ENCODE measurements at places on chromosomes 5 and 9. TPM values are rescaled to one million over a fixed set of nuclear protein-coding genes. Genes with fewer than 3 reads are reported as not detected.

LHX2 gene
- not detected for total RNA-seq

FBP2 gene
- total RNA-seq, result not detected

SLC46A2 gene
- total RNA-seq, result not detected

SPINK4 gene
- not detected for total RNA-seq

DNA sequence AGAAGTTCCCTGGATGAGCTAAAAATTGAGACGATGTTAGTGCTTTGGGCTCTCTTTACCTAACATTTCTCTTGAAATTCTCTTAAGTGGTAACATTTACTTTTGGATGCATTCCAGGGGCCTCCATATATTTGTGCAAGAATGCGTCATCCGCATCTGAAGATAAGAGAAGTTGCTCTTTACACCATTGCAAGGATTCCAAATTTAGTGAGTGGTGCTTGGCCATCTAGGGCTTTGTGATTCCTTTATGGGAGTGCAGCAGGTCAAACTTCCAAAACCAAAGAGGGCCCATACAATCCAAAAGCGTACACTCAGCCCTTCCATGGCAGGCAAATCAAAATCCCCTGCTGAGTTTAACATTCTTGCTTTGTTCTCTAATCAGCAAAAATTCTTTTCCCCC, 102.0 kb upstream of the DMAC1 start:
- no peak for DNase-seq

GRCh38 chr9:37284636-37285035, 137.9 kb upstream of the GRHPR start:
- DNase-seq, result peak; percentile 11

DNA sequence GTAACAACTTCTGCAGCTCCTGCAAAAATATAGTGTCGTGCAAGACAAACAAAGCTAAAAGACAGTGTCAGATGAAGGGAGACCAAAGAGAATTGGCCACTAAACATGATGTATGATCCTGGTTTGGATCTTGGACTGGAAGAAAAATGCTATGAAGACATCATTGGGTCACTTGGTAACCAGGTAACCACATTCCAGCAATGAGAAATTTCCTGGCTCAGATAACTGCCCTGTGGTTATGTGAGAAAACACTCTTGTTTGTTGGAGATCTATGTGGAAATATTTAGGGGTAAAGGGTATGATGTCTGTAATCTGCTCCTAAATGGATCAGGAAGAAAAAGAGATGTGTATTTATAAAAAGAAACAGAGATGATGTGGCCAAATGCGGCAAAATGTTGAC, 45.5 kb upstream of the ANKRD33B start:
- DNase-seq, result no peak

DNA sequence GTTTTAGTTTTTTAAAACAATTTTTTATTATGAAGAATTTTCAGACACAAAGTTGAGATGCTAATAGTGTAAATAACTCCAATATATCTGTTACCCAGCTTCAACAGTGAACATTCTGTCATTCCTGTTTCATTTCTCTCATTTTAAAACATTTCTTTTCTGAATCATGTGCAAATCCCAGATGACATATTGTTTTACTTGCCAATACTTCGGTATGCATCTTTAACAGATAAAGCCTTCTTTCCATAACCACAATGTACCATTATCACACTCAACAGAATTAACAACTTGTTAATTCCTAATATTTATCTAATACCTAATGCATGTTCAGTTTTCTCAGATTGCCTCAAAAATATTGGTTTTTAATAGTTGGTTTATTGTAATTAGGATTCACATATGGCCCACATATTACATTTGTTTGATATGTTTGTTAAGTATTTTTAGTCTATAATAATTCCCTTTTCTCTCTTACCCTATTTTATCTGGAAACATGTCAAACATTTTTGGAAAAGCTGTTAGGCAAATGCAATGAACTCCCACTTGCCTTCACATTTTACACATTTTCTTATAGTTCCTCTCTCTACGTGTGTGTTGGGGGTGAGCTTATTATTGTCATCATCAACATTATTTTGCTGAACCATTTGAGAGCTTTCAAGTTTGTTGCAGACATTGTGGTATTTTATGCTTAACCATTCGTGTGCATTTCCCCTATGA, 58.7 kb upstream of the ANKRD55 start:
- no peak for DNase-seq

- peak; percentile 74 for DNase-seq
These were observed 77.5 kb upstream of the RARS1 start for GRCh38 chr5:168408561-168409305.

GRCh38 chr9:83013867-83014605, 48.9 kb downstream of the RASEF start:
- no peak for DNase-seq

- peak; percentile 69 for DNase-seq
These were observed 19.5 kb upstream of the B4GALT1 start for GRCh38 chr9:33186457-33187168.

GRCh38 chr9:10003047-10003446, 609.8 kb downstream of the PTPRD start:
- no peak for DNase-seq

- peak; percentile 70 for DNase-seq
These were observed 639 bp downstream of the EHMT1 start for GRCh38 chr9:137619240-137620047.

GRCh38 chr9:69573651-69574050, 98.5 kb downstream of the APBA1 start:
- DNase-seq, result no peak

Measured in stomach (tissue), 19 donors.